ENCODE measurements at places on chromosomes 4 and X. TPM values are rescaled to one million over a fixed set of nuclear protein-coding genes. Genes with fewer than 3 reads are reported as not detected.

Gene MTTP
- total RNA-seq = 0.20 TPM

Gene GC
- total RNA-seq = 1.8 TPM

Gene NHS
- 5.7 TPM for total RNA-seq

Gene PDGFRA
- total RNA-seq = 0.25 TPM

Gene PPP1R2C
- total RNA-seq = not detected

GRCh38 chr4:153528705-153529485 lies 62.7 kb downstream of the TMEM131L start:
- no peaks in the 10 kb centered on the region for H3K4me1 ChIP-seq
- no peak overlapping the region for H3K4me3 ChIP-seq
- H3K27ac ChIP-seq = no peak overlapping the region
- H3K36me3 ChIP-seq = no peaks in the 10 kb centered on the region
- no peak for DNase-seq

- H3K27ac ChIP-seq = no peak overlapping the region
- no peaks in the 10 kb centered on the region for H3K27me3 ChIP-seq
- H3K4me1 ChIP-seq = peaks cover under 1% of the 10 kb centered on the region
- no peak for DNase-seq
Measured at GRCh38 chr4:7130621-7131211, 61.6 kb upstream of the SORCS2 start.

GRCh38 chr4:174531486-174531885 lies 9.2 kb upstream of the HPGD start:
- H3K4me1 ChIP-seq = no peaks in the 10 kb centered on the region
- H3K36me3 ChIP-seq = no peaks in the 10 kb centered on the region
- no peak for DNase-seq
- H3K4me3 ChIP-seq = no peak overlapping the region
- H3K27ac ChIP-seq = no peak overlapping the region

GRCh38 chrX:41732260-41732659 lies 8.3 kb downstream of the GPR82 start:
- no peak overlapping the region for H3K27ac ChIP-seq
- no peaks in the 10 kb centered on the region for H3K4me1 ChIP-seq
- H3K4me3 ChIP-seq = no peak overlapping the region
- no peak for DNase-seq
- H3K36me3 ChIP-seq = no peaks in the 10 kb centered on the region

DNA sequence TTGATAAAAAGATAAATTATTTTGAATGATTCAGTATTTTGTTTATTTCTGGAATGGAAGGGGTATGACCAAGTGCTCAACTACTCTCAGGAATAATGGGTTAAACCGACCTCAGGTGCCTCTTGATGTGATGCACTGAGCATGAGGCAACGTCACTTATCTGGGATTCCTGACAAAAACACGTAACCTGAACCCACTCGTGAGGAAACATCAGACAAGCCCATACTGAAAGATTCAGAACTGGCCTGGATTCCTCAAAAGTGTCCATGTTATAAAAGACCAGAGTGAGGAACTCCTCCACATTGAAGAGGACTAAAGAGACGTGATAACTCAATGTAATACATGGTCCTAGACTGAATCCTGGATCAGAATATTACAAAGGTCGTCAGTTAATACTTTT lies 144.0 kb downstream of the FNIP2 start:
- no peak overlapping the region for H3K4me3 ChIP-seq
- no peaks in the 10 kb centered on the region for H3K27me3 ChIP-seq
- no peak for DNase-seq
- no peaks in the 10 kb centered on the region for H3K4me1 ChIP-seq

DNA sequence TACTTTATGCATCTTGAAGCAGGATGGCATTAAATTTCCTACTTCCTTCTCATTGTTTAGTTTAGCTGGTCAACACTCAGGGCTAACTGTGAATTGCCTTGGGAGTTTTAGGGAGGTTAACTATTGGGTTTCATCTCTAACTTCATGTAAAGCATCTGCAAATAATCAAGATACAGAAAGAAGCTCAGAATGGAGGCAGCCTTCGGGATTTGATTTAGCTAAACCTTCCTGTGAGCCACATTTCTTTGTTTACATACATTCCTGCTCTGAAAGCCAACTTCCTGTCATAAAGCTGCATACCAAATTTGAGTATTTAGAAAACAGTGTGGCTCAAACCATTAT lies 131.7 kb upstream of the PCDH18 start:
- no peak overlapping the region for H3K27ac ChIP-seq
- no peak overlapping the region for H3K4me3 ChIP-seq
- no peaks in the 10 kb centered on the region for H3K27me3 ChIP-seq
- no peaks in the 10 kb centered on the region for H3K4me1 ChIP-seq
- no peaks in the 10 kb centered on the region for H3K36me3 ChIP-seq
- no peak for DNase-seq
